ENCODE measurements at places on chromosomes 4 and X.

DNA sequence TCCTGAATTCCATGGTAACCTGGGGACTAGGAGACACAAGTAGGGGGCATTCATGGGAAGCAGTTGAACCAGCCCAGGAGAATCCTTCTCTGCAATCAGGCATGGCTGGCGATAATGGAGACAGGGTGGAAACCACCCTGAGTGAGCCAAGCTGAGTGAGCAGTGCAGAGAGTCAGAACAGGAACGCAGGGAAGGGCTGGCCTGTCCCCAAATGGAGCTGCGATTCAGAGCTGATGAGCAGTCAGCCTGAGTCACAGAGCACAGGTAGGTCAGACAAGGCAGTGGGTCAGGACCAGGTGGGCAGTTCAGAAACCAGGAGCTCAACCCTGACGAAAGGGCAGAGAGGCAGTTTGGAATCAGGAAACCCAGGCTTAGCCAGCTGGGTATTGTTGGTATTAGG lies 129.0 kb downstream of the BTC start:
- no peak for DNase-seq

DNA sequence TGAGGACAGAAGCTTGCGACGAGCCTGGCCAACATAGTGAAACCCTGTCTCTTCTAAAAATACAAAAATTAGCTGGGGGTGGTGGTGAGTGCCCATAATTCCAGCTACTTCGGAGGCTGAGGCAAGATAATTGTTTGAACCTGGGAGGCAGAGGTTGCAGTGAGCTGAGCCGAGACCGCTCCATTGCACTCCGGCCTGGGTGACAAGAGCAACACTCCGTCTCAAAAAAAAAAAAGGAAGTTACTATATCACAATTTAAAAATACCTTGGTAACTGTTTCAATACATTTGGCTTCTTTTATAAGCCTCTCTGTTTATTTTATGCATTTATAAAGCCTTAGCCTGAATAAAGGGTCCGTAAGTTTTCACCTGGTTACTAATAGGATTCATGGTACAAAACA lies 46.6 kb upstream of the CHRNA9 start:
- no peak for DNase-seq

DNA sequence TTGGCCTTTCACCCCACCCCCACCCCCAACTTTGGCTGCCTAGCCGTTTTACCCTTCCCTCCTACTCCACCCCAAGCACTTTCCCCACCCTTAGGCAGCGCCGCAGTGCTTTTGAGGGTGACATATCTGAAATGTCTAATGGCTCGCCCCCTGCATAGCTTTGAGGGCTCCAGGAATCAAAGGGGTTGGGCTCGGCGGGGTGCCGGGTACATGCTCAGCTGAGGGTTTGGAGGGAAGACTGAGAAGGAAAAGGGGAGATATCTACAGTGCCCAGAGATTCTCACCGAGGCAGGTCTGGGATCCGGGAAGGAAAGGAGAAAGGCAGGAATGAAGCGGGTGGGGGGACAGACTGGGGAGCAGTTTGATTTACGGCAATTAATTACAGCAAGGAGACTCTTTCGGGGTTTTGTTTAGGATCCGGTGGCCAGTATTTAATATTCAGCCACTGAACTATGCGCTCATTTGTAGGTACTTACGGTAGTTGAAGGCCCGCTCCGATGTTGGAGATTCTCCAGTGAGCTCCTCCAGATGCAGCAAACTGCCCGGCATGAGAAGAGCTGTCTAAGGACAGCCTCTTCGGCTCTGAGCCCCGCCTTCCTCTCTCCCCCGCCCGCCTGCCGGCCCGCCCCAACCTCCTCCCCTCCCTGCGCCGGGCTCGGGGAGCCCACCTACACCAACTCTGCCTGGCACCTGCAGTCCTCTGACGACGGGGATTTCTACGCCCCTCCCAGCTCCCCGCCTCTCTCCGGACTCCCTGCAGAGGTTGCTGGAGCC lies at the start of gene IGSF1:
IGSF1 (minus strand) TSS at position 569 of the 774 bp plus-strand sequence. CDS start 2,632 bp downstream, outside the sequence.
- no peak for DNase-seq

DNA sequence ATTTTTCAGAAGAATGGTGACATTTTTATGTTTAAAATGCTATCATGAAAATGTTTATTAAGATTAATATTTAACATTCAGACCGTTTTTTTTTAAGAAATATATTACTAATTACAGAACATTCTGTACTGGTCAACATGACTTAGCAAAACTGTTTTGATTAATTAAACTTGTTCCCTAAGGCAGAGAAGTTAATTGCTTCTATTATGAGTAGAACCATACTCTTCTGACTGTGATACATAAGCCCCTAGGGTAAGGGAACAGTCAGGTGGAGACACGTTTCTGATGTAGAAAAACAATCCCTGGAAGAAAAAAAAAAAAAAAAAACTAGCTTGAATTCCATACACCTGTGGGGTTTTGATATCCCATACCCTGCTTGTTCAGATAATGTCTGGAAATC lies 97.4 kb downstream of the GPM6A start:
- DNase-seq = no peak

DNA sequence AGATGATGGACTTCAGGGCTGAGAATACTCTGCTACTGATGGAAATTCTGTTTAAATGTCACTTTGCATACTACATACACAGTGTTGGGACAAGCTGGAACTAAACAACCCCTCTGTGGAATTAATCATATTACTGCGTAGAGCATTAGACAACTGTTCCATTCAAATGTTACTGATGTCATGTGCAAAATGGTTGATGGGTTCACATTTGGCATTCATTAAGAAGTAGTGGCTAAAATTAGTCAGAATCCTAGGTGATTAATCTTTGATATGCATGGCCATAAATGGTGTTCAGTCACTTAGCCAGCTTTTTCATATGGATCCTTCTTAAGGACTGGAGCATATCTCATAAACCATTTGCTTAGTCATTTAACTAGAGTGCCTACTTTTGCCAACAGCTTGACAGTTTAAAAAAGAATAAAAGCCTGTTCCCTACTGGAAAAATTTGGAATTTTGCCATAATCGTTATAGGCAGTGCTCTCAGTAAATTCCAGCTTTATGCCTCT lies 105.2 kb downstream of the RNF150 start:
- DNase-seq = peak; percentile 65

DNA sequence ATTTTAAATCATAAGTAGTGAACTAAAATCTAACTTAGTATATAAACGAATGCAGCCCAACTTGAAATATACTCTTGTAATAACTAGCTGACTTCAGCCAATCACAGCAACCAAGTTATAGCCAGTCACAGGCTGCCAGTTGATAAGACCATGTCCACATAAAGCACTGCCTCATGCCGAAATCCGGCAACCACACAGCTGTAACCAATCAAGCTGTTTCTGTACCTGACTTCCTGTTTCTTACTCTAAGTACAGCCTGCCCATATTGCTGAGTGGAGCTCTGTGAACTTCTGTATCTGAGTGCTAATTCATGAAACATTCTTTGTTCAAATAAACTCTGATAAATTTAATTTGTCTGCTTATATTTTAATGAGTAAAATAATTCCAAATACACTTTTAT lies 805.3 kb upstream of the EPHA5 start:
- no peak for DNase-seq

DNA sequence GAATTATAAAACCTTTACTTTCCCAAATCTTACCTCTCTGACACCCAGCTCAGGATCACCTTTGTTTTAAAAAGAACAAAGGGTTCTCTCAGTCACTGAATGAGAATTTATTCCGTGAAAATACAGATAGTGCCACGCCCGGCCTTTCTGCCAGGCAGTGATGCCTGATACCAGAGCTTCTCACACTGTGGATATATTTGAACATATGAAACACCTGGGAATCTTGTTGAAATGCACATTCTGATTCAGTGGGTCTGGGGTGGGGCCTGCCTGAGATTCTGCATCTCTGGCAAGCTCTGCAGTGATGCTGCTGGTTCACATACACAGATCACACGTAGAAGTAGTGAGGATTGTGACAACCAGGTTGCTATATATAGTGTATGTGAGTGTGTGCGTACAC lies 46.0 kb downstream of the ELOVL6 start:
- DNase-seq = no peak

GRCh38 chr4:148780426-148781005 lies 338.3 kb upstream of the NR3C2 start:
- DNase-seq = no peak

DNA sequence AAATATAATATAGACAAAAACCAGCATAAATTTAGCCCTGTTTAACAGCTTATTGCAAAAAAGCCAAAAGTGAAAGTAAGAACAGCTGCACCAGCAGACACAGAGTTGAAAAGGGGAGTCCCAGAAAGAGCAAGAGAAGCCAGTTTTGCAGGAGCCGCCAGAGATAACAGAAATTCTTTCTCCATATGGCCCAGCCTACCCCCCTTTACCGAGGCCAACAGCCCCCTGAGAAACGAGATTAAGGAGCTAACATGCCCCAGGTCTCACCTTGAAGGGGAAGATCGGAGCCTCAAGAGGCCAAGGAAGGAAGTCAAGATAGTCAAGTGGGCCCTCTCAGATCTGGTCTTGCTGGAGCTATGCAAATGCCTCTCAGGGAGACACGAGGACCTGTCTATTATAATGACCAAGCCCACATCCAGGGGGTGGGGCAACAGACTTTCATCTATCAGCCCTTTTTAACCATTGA lies 4.8 kb downstream of the ACOX3 start:
- DNase-seq = no peak

- no peak for DNase-seq
These were observed 221.1 kb downstream of the PTTG2 start for GRCh38 chr4:38181286-38181685.

GRCh38 chrX:127466211-127466610 lies 586.0 kb downstream of the ACTRT1 start:
- no peak for DNase-seq

GRCh38 chr4:113290666-113291065 lies 241.2 kb downstream of the ANK2 start:
- no peak for DNase-seq

DNA sequence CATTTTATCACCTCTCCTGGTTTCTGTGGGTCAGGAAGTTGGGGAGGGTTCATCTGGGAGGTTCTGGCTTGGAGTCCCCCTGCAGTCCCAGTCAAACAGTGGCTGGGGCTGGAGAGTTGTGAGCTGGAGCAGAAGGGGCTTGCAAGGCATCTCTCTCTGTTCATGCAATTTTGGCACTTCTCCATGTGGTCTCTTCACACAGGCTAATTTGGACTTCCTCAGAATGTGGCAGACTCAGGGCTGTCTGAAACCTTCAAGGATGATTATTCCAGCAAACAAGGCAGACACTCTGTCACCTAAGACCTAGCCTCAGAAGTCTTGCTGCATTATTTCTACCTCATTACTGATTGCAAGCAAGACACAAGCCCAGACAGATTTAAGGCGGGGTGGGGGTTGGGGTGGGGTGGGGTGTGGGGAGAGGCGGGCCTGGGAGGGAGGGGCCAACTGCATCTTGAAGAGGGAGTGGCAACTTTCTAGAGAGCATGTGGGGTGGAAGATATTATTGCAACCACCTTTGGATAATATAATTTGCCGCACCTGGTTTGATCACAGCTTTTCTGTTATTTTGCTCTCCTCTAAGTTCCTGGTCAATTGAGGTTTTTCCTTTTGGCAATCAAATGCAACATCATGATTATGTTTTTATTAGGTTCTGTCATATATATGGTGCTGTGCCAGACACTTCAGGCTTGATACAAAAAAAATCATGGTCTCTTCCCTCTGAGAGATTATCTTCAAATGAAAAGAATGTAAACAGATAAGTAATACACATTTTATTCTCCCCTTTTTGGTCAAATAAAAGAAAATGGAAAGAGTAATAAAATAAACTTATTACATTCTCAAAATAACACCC lies 799.5 kb downstream of the RPA4 start:
- no peak for DNase-seq

DNA sequence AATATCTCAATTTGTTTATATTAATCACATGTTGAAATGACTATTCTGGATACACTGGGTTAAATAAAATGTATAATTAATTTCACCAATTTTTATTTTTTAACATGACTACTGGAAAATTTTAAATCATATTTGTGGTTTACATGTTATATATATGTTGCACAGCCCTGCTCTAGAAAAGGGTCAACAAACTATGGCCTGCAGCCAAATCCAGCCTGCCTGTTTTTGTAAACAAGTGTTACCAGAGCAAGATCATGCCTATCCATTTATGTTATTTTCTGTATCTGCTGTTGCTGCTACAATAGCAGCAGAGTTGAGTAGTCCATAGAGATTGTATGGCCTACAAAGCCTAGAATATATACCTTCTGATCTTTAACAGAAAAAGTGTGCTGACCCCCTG lies 1.2 kb downstream of the TCEANC start:
- no peak for DNase-seq

DNA sequence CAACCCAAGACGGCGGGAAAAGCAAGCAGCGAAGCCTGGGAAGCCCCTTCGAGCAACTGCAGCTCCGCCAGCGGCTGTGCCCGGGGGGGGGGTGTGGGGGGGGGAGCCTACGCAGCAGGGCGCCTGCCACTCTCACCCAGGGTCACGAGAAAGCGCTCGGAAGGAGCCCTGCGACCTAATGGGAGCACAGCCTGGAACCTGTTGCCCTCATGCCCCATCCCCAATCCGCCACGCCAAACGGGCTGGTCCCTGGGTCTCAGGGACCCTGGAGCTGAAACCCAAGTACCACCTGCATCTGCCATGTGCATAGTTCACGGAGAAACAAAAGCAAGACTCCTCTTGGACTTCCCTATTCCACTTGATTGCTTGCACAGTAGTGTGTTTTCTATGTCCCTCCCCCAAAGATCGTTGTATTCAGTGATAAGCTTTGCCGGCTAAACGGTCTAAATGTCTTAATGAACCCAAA lies 359 bp upstream of the GAB3 start:
- no peak for DNase-seq

DNA sequence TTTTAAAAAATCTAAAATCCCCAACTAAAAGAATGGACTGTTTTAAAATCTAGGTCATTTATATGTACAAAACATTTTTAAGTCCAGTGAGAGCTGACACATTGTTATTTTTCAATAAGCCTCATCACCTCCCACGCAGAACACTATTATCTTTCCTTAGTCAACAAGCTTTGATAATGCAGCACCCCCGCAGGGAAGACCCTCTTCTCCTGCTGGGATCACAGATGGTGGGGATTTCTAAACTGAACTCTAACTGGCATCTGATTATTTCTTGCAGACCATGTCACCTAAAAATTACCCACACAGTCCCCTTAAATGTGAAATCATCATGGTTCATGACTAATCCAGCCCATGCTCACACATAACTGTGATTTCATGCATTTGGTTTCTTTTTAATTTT lies 11.6 kb downstream of the SYTL4 start:
- no peak for DNase-seq

- DNase-seq = peak; percentile 47
These were observed 102.2 kb downstream of the MXRA5 start for GRCh38 chrX:3244203-3244743.

All from HS-5 (cell line).